IMR-90 (cell line): ENCODE measurements at places on chromosomes 3 and 15. TPM values are rescaled to one million over a fixed set of nuclear protein-coding genes. Genes with fewer than 3 reads are reported as not detected.

GRCh38 chr15:32909431-32909830 lies 191.6 kb downstream of the GREM1 start:
- peak; percentile 83 for DNase-seq

- no peak for DNase-seq
Measured at GRCh38 chr3:159818399-159818798, 170.2 kb upstream of the IL12A start.

CILP gene
- polyA plus RNA-seq, result 0.01 and 0.02 TPM in 2 replicates

CHST2 gene
- 1.4 TPM in 2 replicates for polyA plus RNA-seq

PRR20G gene
- polyA plus RNA-seq, result not detected in 2 replicates

SKOR1 gene
- polyA plus RNA-seq, result 0.03 and 0.06 TPM in 2 replicates

EFCAB12 gene
- polyA plus RNA-seq, result 0.09 and 0.17 TPM in 2 replicates
